ENCODE measurements at places on chromosomes 4 and X.
A peak's percentile ranks its signal among the peaks of the same experiment; 100 is the strongest.

GRCh38 chr4:3233391-3234071 is 15.4 kb upstream of the MSANTD1 start:
- DNase-seq, result no peak

- DNase-seq, result no peak
These were observed 32.9 kb downstream of the NIPAL1 start for GRCh38 chr4:48049483-48049882.

- DNase-seq, result no peak
These were observed 31.3 kb upstream of the NXF3 start for GRCh38 chrX:103124284-103124683.

- no peak for DNase-seq
These were observed 23.7 kb downstream of the DOK7 start for GRCh38 chr4:3486541-3487540.

GRCh38 chr4:68256284-68256683 is 10.8 kb upstream of the TMPRSS11B start:
- no peak for DNase-seq

DNA sequence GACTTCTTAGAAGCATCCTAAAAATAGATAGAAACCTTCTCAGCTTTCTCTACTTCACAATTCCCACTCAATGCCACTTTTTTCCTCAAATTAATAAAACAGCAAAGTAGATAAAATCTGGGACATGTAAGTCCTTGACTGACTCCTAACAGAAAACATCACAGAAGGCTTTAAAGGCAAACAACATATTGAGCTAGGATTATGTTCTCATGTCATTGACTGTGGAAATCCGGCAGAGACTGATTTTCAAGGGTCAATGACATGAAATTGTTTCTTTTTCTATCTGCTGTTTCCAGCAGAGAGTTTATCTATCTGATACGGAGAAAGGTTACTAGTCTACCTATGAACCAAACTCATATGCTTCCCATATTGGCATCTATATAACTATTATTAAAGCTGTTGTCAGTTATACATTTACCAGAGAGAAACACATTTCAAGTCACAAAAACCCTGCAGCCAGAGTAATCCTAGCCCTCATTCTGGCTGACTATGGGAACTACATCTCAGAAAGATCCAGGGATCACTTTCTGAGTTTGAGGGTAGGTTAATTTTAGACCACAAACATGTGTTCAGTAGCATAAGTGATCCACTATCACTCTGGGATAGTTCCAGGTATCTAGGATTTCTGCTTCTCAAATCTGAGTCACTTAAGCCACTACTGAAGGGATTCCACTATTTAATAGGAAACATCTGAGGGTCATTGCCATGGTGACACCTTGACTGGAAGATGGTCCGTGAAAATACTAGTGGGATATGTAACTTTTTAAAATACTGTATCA is 147.6 kb downstream of the PPP3CA start:
- peak; percentile 47 for DNase-seq

- no peak for DNase-seq
These were observed 277.8 kb upstream of the EMCN start for GRCh38 chr4:100795581-100795980.

DNA sequence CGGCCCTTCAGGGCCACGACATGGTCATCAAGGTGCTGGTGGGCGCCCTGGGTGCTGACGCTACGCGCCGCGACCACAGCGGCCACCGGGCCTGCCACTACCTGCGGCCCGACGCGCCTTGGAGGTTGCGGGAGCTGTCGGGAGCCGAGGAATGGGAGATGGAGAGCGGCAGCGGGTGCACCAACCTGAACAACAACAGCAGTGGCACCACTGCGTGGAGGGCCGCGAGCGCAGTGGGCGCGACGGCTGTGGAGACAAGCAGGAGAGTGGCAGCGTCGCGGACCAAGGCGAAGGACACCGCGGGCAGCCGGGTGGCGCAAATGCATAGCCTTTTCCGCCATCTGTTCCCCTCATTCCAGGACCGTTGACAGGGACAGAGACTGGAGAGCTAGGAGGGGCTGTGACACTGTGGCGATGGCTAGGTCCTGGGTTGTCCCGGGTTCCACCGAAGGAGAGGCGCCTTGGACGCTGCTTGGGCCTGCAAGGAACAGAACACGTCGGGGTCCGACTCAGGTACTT is 919 bp downstream of the SOWAHD start:
- DNase-seq, result no peak

DNA sequence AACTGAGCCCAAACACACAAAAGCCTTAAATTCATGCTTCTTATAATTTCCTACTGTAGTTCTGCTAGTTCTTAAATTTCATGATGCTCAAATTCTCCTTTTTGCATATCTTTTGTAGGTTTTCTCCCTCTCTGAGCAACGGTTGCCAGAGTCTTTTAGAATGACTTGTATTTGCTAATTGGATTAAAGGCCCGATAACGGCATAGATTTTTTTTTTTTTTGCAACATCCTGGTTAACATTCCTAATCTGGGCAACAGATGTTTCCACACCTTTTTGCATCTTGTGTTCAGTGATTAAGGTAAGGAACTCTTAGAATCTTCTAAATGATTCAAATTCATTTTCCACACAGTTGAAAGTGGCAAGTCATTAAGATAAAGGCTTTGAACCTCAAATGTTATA is 66.3 kb upstream of the ADGRG2 start:
- DNase-seq, result peak; percentile 61

- no peak for DNase-seq
These were observed 126.1 kb downstream of the PTTG2 start for GRCh38 chr4:38086151-38086848.

DNA sequence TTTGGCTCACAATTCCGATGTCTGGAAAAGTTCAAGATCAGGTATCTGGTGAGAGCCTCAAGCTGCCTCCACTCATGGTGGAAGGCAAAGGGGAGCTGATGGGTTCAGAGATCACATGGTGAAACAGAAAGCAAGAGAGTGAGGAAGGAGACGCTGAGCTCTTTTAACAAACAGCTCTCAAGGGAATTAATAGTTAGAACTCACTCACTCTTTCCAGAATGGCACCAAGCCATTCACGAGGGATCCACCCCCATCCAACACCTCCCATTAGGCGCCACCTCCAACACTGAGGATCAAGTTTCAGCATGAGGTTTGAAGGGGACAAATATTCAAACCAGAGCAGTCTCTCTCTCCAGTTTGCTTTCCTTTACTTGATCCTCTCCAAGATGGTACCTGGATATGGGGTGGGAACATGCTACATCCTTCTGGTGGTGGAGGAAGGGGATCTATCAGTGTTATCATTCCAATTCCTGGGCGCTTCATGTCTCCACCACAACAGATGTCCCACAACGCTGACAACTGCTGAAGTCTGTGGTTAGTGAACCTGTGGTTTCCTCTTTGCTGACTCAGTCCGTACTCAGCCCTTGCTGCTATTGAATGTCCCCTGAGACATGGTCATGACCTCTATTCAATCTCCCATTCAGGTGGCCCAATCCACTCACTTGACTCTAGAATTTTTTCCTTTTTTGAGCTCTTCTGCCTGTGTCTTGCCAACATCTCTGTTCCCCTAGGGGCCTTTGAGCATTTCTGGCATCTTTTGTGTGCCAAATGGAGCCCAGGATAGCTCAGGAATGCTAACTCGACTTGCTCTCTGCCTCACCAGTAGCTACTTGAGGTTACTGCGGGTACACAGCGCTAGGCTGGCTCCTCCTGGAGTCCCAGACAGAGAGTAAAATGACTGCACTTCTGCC is 395.2 kb downstream of the MID1IP1 start:
- no peak for DNase-seq

DNA sequence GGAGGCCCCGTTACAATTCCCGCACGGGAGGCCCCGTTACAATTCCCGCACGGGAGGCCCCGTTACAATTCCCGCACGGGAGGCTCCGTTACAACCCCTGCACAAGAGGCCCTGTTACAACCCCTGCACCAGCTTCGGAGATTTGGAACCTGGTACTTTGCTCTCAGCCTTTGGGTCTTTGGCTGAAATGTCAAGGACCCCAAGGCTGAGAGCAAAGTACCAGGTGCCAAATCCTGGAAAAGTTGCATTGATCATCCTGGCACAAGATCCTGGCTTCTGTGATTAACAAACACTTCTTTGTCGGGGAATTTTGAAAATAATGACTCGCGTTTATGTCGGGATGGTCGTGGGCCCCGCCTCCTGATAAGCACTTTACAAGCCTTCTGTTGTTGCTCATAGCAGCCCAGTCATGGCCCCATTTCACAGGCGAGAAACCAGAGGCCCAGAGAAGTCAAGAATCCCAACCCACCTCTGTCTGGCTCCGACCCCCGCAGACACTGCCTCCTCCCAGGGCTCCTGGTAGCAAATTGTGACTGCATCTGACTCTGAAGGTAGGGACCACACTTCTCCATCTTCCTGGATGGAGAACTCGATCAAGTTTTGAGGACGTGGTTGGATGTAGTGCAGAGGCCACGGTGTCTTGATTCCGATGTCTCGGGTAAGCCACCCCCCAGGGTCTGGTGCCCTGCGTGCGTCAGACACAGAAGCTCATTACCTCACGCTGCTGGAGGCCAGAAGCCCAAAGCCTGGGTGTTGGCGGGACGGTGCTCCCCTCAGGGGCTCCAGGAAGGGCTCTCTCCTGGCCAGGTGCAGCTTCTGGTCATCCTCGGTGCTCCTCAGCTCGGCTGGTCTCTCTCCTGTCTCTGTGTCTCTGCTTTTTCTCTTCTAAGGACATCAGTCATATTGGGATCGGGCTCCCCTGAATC is 60.3 kb downstream of the ADRA2C start:
- DNase-seq, result no peak

DNA sequence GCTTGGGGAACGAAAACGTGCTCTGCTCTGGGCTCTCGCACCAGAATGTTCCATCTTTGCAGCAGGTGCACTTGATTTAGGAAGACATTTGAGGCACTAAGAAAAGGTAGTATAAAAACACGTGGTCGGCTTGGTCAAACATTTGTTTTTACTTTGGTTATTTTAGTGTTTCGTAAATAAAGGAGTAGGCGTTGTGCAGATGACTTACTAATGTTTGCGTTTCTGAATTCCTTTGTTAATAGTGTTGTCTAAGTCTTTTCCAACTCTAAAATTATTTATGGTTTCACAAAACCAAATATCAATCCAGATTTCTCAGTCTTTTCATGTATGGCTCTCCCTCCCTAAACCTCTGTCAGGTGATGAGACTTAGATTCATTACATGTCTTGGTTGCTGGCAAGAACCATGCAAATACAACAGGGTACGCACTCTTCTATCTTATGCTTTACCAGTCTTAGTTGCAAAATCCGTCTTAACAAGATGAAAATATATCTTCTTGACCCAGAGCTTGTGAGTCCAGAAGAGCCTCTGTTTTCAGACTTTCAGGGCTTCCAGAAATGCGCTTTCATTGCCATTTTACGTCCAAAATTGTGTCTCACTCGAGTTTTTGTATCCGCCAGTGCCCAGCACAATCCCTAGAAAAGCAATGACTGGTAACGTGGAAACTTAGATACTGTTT is 686 bp downstream of the MTHFD2L start:
- peak; percentile 20 for DNase-seq

DNA sequence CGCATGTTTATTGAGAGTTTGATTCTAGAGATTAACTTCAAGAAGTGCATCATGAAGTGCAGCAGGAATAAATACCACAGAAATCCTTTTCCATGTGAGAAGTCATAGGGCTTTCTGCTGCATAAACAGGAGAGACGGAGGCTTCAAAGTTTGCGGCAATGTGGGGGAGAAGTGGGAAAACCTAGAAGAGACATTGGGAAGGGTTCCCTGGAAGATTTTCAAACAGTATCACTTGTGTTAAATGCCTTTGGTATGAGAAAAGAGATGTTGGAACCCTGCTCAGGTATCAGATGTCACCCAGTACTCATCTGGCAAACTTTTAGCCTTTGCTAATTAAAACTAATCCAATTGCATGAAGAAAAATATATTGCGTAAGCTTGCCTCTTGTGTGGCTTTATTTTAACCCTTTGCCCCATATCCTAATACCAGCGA is 15.4 kb downstream of the NHS start:
- peak; percentile 37 for DNase-seq

DNA sequence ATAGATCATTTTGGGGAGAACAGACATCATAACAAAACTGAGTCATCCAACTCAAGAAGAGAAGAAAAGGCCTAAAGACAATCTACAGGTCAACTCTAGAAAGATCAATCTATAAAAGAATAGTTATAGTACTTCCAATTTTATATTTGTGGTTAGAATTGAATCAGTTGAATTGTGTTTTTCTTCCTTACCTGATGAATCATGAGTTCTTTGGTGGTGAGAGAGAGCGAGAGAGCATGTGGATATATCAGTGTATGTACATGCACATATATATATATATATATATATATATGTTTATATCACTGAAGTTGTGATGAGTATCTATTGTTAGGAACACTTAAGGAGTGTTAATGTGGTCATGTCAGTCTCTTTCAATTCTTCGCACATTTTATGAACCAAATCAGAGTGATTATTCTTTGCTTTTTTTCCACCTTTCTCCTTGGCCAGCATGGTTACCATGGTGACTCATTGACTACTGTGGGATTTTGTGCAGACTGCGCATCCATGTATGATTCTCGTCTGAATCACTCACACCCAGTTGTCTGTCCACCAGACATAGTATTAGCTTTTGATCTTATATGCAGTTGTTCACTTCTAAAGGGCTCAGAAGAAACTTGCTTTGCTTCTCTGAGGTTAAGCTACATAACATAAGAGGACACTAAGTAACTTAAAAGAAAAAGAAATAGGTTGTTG is 90.4 kb upstream of the RAB40AL start:
- DNase-seq, result no peak

DNA sequence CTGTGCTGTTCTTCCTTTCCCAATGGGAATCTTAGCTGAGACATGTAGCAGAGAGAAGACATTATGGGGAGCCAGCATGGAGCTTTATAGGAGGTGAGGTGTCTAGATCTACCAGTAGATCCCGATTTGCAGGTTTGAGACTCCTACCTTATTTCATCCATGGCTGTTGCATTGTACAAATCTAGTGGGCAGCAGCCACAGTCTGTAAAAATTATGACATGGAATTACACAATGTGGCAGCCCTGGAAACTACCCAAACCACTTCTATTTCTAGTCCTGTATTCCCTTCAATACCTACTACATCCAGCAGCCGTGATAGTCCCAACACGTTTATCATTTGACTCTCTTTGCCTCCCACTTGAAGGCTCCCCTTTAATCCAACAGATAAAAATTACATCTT is 8.1 kb downstream of the ATP7A start:
- no peak for DNase-seq

GRCh38 chrX:147891896-147892295 is 19.8 kb upstream of the FMR1 start:
- no peak for DNase-seq

DNA sequence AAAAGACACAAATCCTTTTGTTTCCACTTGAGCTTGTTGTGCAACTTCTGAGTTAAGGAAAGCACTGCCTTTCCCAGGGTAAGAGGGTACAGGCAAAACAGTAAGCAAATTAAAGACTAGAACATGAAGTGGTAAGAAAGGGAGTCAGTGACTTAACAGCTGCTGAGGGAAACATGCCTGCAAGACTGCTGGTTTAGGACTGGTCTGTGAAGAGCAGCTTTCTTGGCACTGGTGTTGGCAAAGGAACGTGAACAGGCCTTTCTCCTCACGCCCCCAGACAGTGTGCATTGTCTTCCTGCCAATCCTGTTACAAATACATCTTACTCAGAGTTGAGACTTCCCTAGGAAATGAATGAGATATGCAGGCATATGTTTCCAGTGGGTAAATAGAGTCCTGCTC is 2.6 kb downstream of the LHFPL1 start:
- no peak for DNase-seq

- no peak for DNase-seq
These were observed 26.7 kb downstream of the TMEM192 start for GRCh38 chr4:165085946-165086345.
